ENCODE measurements at places on chromosomes 3 and 15.

DNA sequence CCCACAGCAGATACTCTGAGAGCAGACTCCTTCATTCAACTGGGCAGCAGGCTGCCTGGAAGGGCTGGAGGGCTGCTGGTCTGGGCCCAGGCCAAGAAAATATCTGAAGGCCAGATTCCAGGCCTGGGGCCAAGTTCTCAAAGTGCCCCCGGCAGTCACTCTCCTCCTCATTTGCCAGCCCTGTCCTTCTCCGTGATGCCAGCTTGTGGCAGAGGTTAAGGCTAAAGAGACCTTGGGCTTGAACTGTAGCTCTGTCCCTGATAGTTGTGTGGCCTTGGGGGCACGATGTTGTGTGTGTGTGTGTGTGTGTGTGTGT is 39.0 kb downstream of the FAM3D start:
- peak; percentile 22 for DNase-seq

- DNase-seq, result no peak
Observed at GRCh38 chr3:111984636-111985298, 5.9 kb downstream of the ABHD10 start.

GRCh38 chr15:101043011-101043410 is 123.9 kb downstream of the LRRK1 start:
- DNase-seq, result no peak

DNA sequence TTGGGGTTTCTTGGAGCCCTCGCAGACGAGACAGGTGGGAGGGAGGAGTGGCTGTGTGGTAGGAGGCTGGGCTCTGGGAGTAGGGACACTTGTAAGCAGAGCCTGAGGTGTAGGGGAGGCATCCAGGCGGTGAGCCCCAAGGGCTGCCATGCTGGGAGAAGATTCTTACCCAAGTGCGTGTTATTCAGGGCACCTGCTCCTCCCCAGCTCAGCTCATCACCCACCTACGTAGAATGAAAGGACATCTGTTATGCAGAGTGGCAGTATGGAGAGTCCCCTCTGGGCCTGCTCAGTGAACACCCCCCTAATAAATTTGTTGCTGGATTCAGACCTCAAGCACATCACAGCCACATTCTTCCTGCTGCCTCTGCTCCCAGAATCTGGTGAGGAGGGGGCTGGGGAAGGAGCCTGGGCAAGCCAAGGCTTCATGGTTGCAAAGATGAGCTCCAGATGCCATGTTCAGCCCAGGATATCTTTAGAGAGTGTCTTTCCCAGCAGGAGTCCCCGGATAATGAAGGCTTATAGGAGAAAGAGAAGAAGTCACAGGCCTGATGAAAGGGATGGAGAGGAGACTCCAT is 261.8 kb downstream of the EPHB1 start:
- DNase-seq, result no peak

DNA sequence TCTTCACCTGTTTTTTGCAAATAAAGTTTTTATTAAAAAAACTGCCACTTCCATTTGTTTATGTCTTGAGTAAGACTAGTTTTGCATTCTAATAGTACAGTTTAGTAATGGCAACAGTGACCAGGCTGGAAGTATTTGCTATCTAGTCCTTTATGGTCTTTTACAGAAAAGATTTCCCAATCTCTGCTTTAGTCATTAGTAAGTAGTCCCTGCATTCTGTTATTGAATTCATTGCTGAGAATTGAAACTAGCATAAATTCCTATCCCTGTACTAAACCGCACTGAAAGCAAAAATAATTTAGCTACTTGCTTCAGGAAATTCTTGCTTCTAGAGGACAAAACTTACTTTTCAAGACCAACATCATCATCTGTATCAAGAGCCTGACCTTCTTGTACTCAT is 46.2 kb downstream of the CNTN6 start:
- no peak for DNase-seq

GRCh38 chr3:55297706-55298105 is 189.4 kb downstream of the WNT5A start:
- DNase-seq, result no peak

- no peak for DNase-seq
Observed at GRCh38 chr3:10376353-10376752, 55.4 kb upstream of the SEC13 start.

DNA sequence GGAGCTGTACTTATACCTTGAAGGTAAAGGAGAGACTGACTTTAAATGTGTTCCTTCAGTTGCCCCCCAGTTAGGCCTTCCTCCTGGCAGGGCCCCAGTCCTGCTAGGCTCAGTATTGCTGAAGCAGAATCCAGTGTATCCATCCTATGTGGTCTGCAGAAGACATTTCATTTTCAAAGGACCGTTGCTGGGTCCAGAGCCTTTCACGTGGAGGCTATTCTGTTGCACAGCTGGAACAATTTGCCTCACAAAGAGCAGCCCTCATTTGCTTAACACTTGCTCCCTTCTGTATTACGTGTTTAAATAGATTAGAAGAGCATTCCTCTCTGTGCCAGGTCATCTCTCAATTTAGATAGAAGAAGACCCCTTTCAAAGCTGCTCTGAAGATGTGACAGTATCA is 78.9 kb upstream of the CFAP20DC start:
- DNase-seq, result no peak

GRCh38 chr3:186277268-186277909 is 84.6 kb downstream of the DGKG start:
- no peak for DNase-seq
